ENCODE measurements at places on chromosomes 1 and 21. TPM values are rescaled to one million over a fixed set of nuclear protein-coding genes. Genes with fewer than 3 reads are reported as not detected.

The KCNAB2 gene
- total RNA-seq, result 2.0 TPM

DNA sequence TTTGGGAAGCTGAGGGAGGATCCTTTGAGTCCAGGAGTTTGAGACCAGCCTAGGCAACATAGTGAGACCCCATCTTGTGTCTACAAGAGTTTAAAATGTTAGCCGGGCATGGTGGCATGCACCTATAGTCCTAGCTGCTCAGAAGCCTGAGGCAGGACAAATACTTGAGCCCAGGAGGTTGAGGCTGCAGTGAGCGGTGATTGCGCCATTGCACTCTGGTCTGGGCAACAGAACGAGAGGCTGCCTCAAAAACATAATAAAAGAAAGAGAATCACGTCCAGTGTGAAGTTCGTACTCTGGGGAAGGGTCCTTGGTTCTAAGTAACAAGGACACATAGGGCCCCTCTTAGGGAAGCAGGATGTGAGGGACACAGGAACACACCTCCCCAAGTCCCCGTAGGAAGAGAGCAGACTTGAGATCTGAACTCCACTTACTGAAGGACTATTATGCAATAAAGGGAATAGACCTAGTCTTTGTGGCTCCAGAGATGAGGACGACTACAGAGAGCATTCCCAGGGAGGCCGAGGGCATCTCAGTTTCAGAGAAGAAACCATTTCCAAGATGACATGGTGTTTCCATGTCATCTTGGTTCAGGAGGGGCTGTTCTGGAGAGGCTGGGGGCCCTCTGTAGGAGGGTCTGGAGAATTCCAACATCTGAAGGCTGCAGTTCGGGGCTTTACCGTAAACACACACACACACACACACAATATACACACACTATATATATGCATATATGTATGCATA is 10.8 kb upstream of the ENO1 start:
- DNase-seq, result no peak

- DNase-seq, result no peak
Observed at GRCh38 chr1:973459-974292, 7.4 kb downstream of the PLEKHN1 start.

The PGLYRP4 gene
- total RNA-seq, result not detected

DNA sequence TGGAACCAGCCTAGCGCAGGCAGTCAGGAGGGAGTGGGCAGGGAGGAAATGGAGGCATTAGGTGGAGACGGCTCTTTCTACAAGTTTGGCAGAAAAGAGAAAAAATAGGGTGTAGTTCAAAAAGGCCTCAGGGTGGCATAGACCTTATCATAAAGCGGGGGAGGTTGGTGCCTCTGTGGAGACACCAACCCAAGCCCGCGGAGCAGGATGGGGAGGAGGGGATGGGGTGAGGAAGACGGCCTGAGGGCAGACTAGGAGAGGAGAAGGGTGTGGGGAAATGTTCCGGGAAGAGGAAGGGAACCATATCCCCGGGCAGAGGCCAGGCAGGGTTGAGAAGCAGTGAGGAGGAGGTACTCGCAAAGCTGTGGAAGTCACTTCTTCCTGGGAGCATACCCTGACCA is 17.4 kb upstream of the SHE start:
- no peak for DNase-seq

- DNase-seq, result no peak
Observed at GRCh38 chr1:200081151-200081968, 53.9 kb downstream of the NR5A2 start.

DNA sequence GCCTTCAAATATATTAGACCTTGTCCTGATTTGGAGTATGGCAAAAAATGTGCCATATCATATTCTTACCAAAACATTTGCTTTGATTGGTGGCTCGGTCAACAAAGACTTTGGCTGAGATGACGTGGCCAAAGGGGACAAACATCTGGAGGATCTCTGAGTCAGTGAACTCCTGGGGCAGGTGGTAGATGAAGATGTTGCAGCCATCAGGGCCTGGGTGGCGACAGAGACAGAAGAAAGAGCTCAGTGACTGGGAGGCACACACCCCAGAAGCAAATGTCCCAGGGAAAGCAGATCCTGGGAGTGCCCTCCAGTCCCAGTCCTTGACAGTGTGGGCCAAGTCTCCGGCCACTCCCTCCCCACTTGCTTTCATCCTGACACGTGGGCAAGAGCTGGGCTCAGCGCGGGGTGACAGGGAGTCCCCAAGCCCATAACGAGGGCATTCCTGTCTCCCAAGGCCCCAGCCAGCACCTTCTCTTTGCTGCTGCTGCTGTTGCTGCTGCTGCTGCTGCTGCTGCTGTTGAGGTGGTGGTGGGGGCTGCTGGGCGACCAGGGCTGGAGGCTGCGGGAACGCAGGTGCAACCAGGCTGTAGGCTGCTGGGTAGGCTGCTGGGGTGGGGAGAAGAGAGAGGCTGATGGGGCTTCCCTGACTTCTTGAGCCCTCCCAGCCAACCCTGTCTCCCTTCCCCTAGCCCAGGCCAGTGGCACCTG is 10.7 kb downstream of the CELF3 start:
- DNase-seq, result no peak

The HSF2BP gene
- 12.9 TPM for total RNA-seq

- no peak for DNase-seq
Observed at GRCh38 chr1:234549447-234550021, 60.4 kb downstream of the IRF2BP2 start.

The KCNH1 gene
- 2.0 TPM for total RNA-seq

The SELP gene
- total RNA-seq, result not detected

GRCh38 chr1:19973616-19974015 is 5.8 kb downstream of the PLA2G2A start:
- DNase-seq, result no peak

- DNase-seq, result no peak
Observed at GRCh38 chr1:45400049-45400448, 59.8 kb upstream of the MUTYH start.

- no peak for DNase-seq
Observed at GRCh38 chr1:216907100-216907499, 183.9 kb upstream of the ESRRG start.

DNA sequence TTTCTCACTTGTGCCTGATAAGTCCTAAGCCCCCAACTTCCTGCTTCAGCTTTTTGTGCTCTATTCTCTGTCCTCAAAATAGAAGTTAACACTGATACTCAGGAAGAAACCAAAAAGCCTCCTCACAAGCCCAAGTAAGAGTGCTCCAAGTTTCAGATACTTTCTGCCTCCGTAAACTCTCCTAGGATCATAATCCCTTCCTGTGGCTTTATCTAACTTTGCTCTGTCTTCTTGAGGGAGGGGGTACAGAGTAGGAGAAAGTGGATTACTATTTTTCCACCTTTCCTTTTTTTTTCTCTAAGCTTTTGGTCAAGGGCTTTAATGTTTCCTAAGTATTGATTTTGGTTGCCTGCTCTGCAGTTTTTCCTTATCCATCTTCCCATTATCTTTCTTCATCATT is 54.6 kb downstream of the DPH5 start:
- no peak for DNase-seq

- no peak for DNase-seq
Observed at GRCh38 chr1:204426971-204427701, 15.5 kb upstream of the PPP1R15B start.

DNA sequence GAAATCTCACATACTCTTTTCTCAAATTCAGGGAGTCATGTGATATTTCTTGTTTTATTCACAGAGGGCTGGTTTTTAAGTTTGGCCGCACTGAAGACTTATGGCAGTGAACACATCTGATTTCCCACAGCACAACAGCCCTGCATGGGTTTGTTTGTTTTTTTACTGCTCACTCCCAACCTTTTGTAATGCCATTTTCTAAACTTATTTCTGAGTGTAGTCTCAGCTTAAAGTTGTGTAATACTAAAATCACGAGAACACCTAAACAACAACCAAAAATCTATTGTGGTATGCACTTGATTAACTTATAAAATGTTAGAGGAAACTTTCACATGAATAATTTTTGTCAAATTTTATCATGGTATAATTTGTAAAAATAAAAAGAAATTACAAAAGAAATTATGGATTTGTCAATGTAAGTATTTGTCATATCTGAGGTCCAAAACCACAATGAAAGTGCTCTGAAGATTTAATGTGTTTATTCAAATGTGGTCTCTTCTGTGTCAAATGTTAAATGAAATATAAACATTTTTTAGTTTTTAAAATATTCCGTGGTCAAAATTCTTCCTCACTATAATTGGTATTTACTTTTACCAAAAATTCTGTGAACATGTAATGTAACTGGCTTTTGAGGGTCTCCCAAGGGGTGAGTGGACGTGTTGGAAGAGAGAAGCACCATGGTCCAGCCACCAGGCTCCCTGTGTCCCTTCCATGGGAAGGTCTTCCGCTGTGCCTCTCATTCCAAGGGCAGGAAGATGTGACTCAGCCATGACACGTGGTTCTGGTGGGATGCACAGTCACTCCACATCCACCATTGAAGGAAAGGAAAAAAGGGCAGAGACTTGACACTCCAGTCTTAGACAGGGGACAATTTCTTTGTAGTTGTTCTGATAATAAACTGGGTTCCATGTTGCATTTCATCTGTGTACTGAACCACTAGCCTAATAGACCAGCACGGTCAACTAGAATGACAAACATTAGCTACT is 22.8 kb downstream of the TMEM50A start:
- peak; percentile 62 for DNase-seq

The LAMB3 gene
- 77.3 TPM for total RNA-seq

DNA sequence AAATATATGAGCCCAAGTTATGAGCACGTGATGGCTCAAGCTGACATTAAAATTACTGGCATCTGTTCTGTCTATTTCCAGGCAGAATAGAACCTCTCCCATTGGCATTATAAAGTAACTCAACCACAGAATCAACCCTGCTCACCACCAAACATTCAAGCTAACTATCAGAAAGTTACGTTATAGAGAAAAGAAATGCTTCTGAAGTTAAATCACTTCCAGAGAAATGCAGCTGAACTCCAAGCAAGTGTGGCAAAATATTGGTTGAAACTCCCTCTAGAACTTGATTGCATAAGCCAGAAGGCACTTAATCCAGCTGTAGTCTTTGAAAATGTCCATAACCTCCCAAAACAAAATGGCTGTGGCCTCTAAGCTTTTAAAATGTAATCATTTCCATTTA is 36.2 kb upstream of the UBE2U start:
- no peak for DNase-seq

The EGLN1 gene
- total RNA-seq, result 54.6 TPM

The MAN1A2 gene
- total RNA-seq, result 11.6 TPM

- DNase-seq, result no peak
Observed at GRCh38 chr1:107171333-107171732, 30.5 kb downstream of the NTNG1 start.

GRCh38 chr1:56355422-56355821 is 223.9 kb downstream of the PLPP3 start:
- DNase-seq, result no peak

- no peak for DNase-seq
Observed at GRCh38 chr1:222387007-222387814, 160.7 kb downstream of the HHIPL2 start.

The TMEM61 gene
- not detected for total RNA-seq
